ENCODE measurements at places on chromosomes 5 and 9. TPM values are rescaled to one million over a fixed set of nuclear protein-coding genes. Genes with fewer than 3 reads are reported as not detected.

The PHPT1 gene
- 83.2 TPM for total RNA-seq

The IFNA13 gene
- total RNA-seq, result not detected

The KCNT1 gene
- not detected for total RNA-seq

The CDC20B gene
- not detected for total RNA-seq

The PITX1 gene
- 40.8 TPM for total RNA-seq

The CCL27 gene
- not detected for total RNA-seq

The SMC2 gene
- 20.7 TPM for total RNA-seq

The SEMA5A gene
- total RNA-seq, result 4.4 TPM

The FCN2 gene
- not detected for total RNA-seq

The AGGF1 gene
- 21.0 TPM for total RNA-seq

The CCDC180 gene
- total RNA-seq, result 0.69 TPM

DNA sequence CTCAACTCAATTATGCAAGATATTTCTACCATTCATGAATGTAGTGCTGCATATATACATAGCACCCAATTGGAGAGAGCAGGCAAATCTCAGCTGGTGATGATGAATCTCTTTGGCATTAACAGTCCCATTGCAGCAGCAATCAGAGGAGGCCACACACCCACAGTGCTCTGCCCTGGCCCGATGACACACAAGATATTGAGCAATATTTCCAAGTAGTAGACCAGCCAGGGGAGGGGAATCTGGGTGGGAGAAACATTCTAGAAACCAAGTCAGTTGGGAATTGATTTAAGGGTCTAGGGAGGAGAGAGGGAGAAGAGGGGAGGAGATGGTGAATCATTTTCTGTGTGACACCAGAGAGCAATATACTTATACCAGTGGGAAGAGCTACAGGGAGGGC is 14.9 kb upstream of the C5orf63 start:
- 0 out of 2 replicates have a peak, but pooled peaks cover 6% of the 10 kb centered on the region for H3K4me1 ChIP-seq
- DNase-seq, result peak; percentile 71
- no peak overlapping the region for H3K4me3 ChIP-seq
- no peaks in the 10 kb centered on the region for H3K36me3 ChIP-seq

- peak overlapping the region; percentile 99 for H3K27ac ChIP-seq
- DNase-seq, result peak; percentile 74
- no peaks in the 10 kb centered on the region for H3K36me3 ChIP-seq
- peak overlapping the region; percentile 35 for H3K4me3 ChIP-seq
Observed at GRCh38 chr9:128143525-128144238, 5.6 kb upstream of the LCN2 start.

DNA sequence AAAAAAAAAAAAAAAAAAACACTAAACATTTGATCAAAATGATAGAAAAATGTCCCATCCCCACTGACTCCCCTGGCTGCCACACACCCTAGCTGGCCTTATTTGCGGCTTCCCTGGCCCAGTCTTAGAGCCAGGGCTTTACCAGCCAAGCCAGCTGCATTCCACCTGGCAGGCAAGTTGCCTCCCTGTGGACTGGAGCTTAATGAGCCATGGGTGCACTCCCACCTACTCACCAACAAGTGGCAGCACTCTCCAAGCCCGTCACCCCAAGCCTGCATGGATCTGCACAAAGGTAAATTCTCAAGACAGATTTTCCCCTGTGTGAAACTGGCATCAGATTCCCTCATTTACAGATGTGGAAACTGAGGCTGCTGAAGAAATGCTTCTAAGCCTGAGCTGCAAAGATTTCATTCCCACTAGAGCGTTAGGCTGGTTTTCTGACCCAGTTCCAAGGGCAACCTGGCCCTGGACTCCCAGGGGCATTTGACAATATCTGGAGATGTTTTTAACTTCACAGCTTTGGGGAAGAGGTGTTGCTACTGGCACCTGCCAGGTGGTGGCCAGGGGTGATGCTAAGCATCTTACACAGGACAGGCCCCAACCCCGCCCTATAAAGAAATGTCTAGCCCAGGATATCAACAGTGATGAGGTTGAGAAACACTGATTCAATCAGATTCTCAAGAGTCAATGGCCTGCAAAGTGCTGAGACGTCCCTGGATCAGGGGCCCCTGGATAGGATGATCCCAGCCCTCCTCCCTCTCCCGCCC is 21.9 kb upstream of the VDAC1 start:
- no peak overlapping the region for H3K27ac ChIP-seq
- H3K4me1 ChIP-seq, result peaks cover 13% of the 10 kb centered on the region
- peak; percentile 73 for DNase-seq
- no peak overlapping the region for H3K4me3 ChIP-seq
- no peaks in the 10 kb centered on the region for H3K36me3 ChIP-seq

DNA sequence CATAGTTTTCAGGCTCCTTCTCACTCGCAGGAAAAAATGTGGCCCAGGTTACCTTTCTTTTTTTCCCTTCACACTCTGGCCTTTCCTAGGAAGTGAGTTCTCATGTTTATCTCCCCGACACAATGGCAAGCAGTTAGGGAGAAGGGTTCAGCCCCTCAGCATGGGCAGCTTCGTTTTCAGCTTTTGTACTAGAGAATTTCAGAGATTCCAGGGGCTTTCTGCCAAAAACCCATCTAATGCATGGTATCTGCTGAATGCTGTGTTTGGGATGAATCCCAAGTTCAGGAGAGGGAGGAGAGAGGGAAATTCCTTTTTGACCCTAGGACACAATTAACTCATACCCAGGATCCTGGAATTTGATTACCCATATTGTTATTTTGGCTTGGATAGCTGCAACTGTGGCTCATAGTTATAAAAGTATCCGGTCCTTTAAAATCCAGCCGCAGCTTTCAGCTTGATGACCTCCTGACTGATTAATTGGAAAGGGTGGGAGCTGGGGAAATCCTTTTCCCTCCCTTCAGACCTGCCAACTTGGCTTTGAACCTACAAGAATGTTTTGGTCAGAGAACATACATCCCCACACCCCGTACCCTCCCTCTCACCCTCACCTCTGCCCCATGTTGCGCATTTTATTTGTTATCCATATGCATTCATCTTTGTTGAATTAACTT is 78.4 kb downstream of the TMEM252 start:
- no peaks in the 10 kb centered on the region for H3K27me3 ChIP-seq
- no peak for DNase-seq
- no peak overlapping the region for H3K4me3 ChIP-seq
- 0 out of 2 replicates have a peak, but pooled peaks cover 7% of the 10 kb centered on the region for H3K36me3 ChIP-seq
- no peak overlapping the region for H3K27ac ChIP-seq

DNA sequence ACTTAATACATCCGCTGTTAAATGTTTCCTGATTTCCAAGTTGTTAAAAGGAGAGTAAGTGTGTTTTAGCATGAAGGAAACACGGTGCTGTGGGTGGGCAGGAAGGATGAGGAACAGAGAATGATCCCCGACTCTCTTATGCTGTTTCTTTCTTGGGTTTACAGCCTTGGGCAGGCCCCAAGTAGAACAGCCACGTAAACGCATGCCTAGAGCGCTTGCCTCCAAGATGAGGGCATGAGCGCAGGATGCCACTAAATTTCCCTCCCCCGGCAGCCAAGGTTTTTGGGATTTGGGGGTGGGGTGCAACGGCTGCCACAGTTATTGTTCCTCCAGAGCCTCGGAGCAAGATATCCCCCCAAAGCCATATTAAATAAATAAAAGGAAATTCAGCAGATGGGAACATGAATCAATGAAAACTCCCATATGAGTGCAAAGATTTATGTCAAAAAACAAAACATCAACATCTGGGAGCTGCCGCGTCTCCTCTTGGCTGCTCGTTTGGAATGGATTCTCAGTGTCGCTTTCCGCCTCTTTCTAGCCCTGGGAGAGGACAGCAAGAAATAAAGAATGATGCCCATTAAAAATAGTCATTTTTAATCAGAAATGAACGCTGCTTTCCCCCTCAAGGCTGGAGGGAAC is 10.0 kb upstream of the DELE1 start:
- H3K4me3 ChIP-seq, result no peak overlapping the region
- DNase-seq, result no peak
- H3K27me3 ChIP-seq, result no peaks in the 10 kb centered on the region
- no peak overlapping the region for H3K27ac ChIP-seq

DNA sequence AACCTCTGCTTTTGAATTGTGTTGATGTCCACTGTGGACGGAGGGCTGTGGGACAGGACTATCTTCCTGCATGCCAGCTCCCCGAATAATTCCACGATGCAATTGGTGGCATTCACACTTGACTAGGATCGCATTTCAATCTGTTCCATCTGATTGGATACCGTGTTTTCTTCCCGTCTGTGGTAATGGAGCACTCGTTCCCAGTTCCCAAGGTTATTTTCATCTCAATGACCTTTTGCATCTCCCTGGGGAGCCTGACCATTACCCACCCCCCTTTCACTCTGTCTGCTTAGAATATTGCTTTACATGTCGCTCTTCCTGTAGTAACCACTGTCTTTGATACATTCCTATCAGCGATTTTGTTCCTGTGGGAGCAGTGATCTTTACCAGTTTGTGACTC is 402.2 kb upstream of the WWC1 start:
- H3K27ac ChIP-seq, result no peak overlapping the region
- no peak overlapping the region for H3K4me3 ChIP-seq
- no peak for DNase-seq
- peaks cover 85% of the 10 kb centered on the region for H3K27me3 ChIP-seq
- H3K4me1 ChIP-seq, result no peaks in the 10 kb centered on the region

DNA sequence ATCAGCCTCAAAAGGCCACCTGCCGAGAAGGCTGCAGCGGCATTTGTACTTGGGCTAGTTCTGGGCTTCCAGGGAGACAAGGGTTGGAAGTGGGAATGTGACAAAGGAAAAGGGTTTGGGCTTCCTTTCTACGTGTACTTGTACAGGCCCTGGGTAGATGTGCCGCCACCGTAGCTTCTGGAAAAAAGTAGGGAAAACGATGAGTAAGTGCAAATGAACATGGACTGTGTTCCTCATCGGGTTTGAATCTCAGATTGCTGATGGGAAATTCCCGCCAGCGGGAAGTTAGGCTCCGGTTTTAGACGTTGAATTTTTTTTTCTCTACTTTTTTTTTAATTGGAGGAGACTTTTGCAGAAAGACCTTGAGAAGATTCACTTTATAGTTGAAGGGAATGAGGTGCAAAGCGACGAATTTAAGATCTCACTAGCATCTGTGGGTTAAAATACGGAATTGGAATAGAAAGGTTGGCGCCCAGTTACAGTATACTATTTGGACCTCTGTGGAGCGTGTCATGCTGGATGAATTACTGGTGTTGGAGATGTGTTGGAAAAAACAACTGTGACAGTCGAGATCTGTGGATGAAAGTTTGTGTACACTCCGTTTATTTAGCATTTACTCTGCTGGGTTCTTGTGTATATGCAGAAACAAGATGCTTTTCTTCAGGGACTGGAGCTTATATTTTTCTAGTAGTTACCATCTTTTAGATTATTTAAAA is 1.2 kb downstream of the G3BP1 start:
- H3K27ac ChIP-seq, result peak overlapping the region; percentile 44
- DNase-seq, result peak; percentile 35
- H3K36me3 ChIP-seq, result peaks cover 19% of the 10 kb centered on the region
- H3K27me3 ChIP-seq, result no peaks in the 10 kb centered on the region
- peaks cover 28% of the 10 kb centered on the region for H3K4me1 ChIP-seq

GRCh38 chr9:93184432-93185265 is 710 bp downstream of the WNK2 start:
- peaks cover 13% of the 10 kb centered on the region for H3K4me1 ChIP-seq
- H3K27ac ChIP-seq, result no peak overlapping the region
- no peaks in the 10 kb centered on the region for H3K36me3 ChIP-seq
- H3K27me3 ChIP-seq, result no peaks in the 10 kb centered on the region

DNA sequence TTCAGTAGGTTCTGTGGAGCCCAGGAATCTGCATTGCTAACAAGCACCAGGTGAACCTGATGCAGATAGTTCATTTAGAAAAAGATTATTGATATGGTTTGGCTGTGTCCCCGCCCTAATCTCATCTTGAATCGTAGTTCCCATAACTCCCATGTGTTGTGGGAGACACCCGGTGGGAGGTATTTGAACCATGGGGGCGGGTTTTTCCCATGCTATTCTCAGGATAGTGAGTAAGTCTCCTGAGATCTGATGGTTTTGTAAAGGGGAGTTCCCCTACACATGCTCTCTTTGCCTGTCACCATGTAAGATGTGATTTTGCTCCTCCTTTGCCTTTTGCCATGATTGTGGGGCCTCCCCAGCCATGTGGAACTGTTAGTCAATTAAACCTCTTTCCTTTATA is 212.0 kb downstream of the RAB3C start:
- no peaks in the 10 kb centered on the region for H3K36me3 ChIP-seq
- no peak for DNase-seq
- no peaks in the 10 kb centered on the region for H3K4me1 ChIP-seq
- no peaks in the 10 kb centered on the region for H3K27me3 ChIP-seq
- H3K4me3 ChIP-seq, result no peak overlapping the region

DNA sequence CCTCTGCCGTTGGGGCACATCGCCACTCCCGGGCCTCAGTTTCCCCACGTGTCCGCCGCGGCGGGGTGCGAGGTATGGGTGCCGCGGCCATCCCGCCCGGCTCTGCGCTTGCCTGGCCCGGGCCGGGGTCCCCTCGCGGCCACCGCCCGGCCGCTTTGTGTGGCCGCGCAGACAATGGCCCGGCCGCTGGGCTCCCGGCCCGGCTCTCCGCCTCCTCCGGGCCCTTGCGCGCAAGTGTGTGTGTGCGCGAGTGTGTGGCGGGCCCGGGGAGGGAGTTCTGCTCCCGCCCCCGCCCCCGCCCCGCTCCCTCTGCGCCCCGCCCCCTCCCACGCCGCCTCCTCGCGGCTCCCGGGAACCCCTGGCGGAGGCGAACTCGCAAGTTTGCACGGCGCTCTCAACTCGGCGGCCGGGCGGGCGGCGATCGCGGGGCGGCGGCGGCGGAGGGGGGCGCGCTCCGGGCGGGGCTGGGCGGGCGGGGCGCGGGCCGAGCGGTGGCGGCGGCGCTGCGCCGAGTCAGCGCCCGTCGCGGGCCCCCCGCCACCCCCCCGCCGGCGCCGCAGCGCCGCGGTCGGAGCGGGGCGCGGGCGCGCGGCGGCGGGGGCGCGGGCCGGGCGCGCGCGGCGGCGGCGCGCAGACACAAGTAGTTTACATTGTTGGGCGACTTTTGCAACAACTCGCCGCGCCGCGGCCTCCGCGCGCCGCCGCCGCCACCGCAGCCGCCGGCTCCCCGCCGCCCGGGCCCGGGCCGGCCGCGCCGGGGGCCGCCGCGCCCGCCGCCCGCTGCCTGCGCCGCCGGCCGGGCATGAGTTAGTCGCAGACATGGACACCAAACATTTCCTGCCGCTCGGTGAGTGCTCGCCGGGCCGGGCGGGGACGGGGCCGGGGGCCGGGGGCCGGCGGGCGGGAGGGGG is at the start of gene RXRA:
TSS of gene RXRA (plus strand) at position 643 of the 911 bp plus-strand sequence. CDS start at position 820, 177 bp downstream.
- no peaks in the 10 kb centered on the region for H3K27me3 ChIP-seq
- H3K4me1 ChIP-seq, result peaks cover 14% of the 10 kb centered on the region
- H3K4me3 ChIP-seq, result peak within 1 kb of the TSS; percentile 86
- peak within 1 kb of the TSS; percentile 20 for H3K27ac ChIP-seq
- H3K36me3 ChIP-seq, result no peaks in the 10 kb centered on the region
